Naive thymus-derived CD8-positive, alpha-beta T cell (primary cell): ENCODE measurements at places on chromosomes 3 and 15. TPM values are rescaled to one million over a fixed set of nuclear protein-coding genes. Genes with fewer than 3 reads are reported as not detected.

GRCh38 chr3:82329300-82329699 lies 567.9 kb upstream of the GBE1 start:
- no peaks in the 10 kb centered on the region for H3K27me3 ChIP-seq
- no peaks in the 10 kb centered on the region for H3K4me1 ChIP-seq
- H3K4me3 ChIP-seq: no peak overlapping the region
- H3K36me3 ChIP-seq: no peaks in the 10 kb centered on the region
- H3K27ac ChIP-seq: no peak overlapping the region

GRCh38 chr15:92082006-92082843 lies 228.7 kb downstream of the SLCO3A1 start:
- peak; percentile 18 for DNase-seq
- no peaks in the 10 kb centered on the region for H3K27me3 ChIP-seq
- H3K27ac ChIP-seq: no peak overlapping the region
- H3K4me3 ChIP-seq: no peak overlapping the region
- H3K4me1 ChIP-seq: no peaks in the 10 kb centered on the region
- H3K36me3 ChIP-seq: no peaks in the 10 kb centered on the region

- H3K27me3 ChIP-seq: peaks cover 4% of the 10 kb centered on the region
- no peaks in the 10 kb centered on the region for H3K36me3 ChIP-seq
- no peak overlapping the region for H3K27ac ChIP-seq
- no peaks in the 10 kb centered on the region for H3K4me1 ChIP-seq
- no peak for DNase-seq
These were observed 272.9 kb upstream of the CTDSPL start for GRCh38 chr3:37588758-37589157.

GRCh38 chr3:5055357-5056110 lies 66.6 kb upstream of the ARL8B start:
- no peak overlapping the region for H3K4me3 ChIP-seq
- peaks cover 7% of the 10 kb centered on the region for H3K27me3 ChIP-seq
- peaks cover 32% of the 10 kb centered on the region for H3K4me1 ChIP-seq

DNA sequence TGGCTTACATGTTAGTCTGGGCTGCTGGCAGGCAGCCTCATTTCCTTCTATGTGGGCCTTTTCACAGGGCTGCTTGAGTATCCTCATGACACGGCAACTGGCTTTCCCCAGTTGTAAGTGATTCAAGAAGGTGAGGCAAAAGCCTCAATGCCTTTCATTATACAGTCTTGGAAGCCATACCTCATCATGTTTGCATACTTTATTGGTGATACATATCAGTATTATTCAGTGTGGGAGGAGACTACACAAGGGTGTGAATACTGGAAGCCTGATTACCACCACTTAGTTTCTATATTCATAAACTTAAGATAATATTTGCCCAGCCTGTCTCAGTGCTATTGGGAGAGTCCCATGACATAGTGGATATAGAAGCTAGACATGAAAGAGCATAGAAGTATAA lies 346.8 kb downstream of the SOX2 start:
- no peaks in the 10 kb centered on the region for H3K4me1 ChIP-seq
- no peaks in the 10 kb centered on the region for H3K36me3 ChIP-seq
- H3K27ac ChIP-seq: no peak overlapping the region
- no peak overlapping the region for H3K4me3 ChIP-seq
- DNase-seq: no peak
- no peaks in the 10 kb centered on the region for H3K27me3 ChIP-seq

DNA sequence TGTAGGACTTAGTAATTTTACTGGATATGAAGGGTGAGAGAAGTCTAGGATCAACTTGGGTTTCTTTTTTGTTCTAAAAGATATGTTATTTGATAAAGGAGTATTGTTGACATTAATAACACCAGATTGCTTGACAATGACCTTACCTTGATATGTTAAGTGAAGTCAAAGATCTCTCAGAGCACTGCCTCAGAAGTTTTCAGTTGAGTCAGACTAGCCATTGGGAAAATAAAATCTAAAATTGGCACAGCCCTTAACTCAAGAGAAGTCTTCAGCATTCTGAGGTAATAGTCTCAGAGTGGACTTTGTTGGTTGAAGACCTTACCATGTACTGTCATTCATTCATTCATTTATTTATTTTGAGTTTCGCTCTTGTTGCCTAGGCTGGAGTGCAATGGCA lies 22.4 kb upstream of the ZNF609 start:
- H3K4me1 ChIP-seq: peaks cover 47% of the 10 kb centered on the region
- no peaks in the 10 kb centered on the region for H3K27me3 ChIP-seq
- no peak overlapping the region for H3K4me3 ChIP-seq

The OIP5 gene
- not detected for polyA plus RNA-seq

The PRKCI gene
- polyA plus RNA-seq: 15.0 TPM

The CCR2 gene
- not detected for polyA plus RNA-seq
